ENCODE measurements at places on chromosomes 12 and 14. TPM values are rescaled to one million over a fixed set of nuclear protein-coding genes. Genes with fewer than 3 reads are reported as not detected.
A peak's percentile ranks its signal among the peaks of the same experiment; 100 is the strongest.

GALNT9 gene
- 83.6 TPM for total RNA-seq

FSCB gene
- total RNA-seq = 0.21 TPM

GRCh38 chr14:94079891-94080620 lies 946 bp downstream of the DDX24 start:
- DNase-seq = no peak

- no peak for DNase-seq
These were observed 267.3 kb downstream of the SNAPC1 start for GRCh38 chr14:62029569-62029924.

DNA sequence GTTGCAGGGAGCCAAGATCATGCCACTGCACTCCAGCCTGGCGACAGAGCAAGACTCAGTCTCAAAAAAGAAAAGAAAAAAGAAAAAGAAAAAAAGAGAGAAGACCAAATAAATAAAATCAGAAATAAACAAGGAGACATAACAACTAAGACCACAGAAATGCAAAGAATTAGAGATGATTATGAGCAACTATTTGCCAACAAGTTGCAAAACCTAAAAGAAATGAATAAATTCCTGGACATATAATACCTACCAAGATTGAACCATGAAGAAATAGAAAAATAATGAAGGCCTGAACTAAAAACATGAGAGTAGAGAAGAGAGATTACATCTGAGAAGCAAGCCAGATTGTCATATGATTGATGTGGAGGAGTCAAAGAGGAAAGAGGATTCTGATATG lies 17.6 kb upstream of the EPS8 start:
- DNase-seq = no peak

GRCh38 chr12:70398002-70398401 lies 31.9 kb downstream of the KCNMB4 start:
- no peak for DNase-seq

GRCh38 chr12:69130064-69130463 lies 109.3 kb upstream of the CPSF6 start:
- DNase-seq = no peak

- DNase-seq = no peak
These were observed 351.6 kb upstream of the TBX3 start for GRCh38 chr12:115035535-115036107.

DNA sequence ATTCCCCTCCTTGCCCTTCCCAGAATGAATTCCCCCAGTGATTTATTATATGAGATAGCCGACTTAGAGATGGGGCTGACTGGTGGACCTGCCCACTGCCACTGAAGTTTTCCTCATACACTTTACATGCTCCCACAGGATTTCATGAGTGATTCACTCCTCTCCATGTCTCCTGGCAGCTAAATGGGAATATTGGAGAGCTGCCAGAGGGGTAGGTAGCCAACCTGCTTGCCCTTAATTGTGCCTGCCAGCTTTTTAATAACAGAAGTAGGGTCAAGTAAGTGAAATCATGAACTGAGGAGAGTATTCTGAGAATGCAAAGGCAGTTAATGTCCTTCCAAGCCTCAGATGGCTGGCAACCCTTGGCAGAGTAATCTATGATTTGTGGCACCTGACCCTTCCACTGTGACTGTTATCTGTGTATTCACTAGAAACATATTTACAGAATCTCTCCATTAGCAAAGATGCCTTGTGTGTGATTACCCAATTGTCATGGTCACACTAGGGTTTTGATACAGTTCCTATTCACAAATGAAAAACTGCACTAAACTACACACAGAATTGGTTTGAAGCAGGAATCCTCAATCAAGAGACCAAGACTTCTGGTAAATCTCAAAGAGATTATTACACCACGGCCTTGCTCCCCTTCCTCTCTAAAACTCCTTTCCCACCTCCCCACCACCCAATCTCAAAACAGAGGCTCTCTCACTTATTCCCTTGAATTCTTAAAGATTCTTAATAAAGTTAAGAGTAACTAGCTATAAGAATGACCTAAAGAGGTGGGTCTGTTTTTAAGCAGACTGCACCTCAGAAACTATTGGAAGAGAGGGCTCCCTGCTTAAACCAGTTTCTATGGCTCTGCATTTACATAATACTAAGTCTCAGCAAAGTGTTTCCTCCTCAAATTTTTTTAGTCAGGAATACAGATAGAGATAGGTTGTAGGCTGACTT lies 17.2 kb downstream of the NKX2-1 start:
- DNase-seq = no peak

GRCh38 chr14:106652494-106652893 lies 1126.1 kb downstream of the TMEM121 start:
- DNase-seq = no peak

ERBB3 gene
- 87.3 TPM for total RNA-seq

DNA sequence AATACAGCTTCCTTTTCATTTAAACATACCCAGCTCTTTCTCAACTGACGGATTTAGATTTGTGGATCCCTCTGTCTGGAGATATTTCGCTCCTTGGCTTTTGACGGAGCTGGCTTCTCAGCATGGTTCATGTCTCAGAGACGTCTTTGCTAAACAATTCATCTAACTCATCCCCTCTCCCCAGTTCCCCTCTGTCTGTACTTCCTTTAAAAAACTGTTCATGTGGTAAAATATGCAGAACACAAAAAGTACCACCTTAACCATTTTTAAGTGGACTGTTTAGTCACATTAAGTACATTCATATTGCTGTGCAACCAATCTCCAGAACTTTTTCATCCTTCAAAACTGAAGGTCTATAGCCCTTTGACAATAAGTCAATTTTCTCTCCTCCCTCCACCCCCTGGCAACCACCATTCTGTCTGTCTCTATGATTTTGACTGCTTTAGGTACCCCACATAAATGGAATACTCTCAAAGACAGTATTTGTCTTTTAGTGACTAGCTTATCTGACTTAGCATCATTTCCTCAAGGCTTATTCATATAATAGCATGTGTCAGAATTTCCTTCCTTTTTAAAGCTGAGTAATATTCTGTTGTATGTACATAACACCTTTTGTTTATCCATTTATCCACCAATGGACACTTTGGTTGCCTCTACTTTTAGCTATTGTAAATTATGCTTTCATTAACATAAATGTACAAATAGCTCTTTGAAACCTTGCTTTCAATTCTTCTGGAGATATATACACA lies 399.8 kb upstream of the SOX5 start:
- no peak for DNase-seq

DNA sequence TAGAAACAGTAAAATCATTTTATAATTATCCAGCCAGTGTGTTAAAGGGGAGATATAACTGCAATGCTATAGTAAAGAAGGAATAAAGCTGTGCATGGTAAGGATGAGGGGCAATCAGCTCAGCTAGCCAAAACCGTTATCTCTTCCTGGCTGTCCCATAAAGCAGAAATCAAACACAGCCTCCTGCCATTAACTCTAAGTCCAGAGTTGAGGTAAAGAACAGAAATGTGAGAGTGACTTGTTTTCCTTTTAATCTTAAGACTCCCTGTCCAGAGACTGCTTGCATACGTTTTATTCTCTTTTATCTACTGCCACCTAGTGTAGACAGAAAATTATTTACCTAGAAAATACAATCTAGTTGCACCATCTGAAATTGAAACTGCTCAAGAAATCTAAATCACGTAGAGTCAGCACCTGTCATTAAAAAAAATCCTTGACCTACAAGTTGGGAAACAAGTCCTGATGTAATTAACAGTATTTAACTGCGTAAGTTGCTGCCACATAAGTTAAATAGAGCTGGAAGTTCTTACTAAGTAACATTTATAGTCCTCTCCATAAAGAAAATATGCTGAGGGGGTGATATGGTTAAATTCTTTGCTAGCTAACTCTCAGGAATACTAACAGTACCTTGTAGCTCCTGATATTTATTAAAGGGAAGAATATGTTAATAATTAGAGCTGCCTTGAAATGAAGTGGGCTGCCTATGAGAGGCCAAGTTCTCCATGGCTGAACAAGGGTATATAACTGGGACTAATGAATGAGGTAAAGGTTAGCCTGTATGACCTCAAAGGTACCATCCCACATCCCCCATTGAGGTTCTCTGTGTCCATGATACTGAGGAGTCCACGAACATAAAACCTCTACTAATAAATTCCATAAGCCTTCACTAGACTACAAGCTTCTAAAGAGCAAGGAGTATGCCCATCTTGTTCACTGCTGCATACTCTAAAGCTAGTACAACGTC lies 62.7 kb downstream of the GALNT4 start:
- DNase-seq = no peak

DNA sequence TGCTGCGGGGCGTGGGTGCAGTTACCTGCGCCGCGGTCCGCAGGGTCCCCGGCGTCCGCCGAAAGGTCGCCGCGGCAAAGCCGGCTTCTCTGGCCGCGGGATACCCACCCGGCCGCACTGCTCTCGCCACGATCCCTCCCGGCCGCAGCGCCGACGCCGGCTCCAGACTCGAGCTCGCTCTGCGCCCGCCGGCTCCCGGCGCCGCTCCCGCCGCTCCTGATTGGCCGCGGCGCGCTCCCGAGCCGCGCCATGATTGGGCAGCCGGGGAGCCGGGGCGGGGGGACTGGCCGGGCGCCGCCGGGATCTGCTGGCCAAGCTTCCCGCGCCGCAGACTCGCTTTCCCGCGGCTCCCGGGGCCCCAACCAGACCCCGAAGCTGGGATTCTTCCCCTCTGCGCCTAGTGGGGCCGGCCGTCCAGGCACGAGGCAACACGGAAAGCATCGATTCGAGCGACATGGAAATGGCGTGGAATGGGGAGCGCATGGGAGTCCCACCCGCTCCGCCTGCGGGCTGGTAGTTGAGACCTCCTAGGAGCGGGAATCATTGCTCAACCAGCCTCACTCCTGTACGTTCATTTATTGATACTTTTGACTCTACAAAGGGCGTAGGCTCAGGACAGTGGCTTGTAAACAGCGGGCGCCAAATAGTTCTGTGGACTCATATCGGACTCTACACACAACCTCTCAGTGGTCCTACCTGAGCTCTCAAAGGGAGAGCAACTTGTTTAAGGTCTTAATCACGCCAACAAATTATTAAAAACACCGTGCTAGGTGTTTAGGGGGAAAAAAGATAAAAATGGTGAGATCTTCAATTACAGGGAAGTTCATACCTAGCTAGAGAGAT lies 36.4 kb upstream of the STON2 start:
- DNase-seq = peak; percentile 46

- DNase-seq = no peak
These were observed 2.0 kb upstream of the SOS2 start for GRCh38 chr14:50233166-50233950.

DNA sequence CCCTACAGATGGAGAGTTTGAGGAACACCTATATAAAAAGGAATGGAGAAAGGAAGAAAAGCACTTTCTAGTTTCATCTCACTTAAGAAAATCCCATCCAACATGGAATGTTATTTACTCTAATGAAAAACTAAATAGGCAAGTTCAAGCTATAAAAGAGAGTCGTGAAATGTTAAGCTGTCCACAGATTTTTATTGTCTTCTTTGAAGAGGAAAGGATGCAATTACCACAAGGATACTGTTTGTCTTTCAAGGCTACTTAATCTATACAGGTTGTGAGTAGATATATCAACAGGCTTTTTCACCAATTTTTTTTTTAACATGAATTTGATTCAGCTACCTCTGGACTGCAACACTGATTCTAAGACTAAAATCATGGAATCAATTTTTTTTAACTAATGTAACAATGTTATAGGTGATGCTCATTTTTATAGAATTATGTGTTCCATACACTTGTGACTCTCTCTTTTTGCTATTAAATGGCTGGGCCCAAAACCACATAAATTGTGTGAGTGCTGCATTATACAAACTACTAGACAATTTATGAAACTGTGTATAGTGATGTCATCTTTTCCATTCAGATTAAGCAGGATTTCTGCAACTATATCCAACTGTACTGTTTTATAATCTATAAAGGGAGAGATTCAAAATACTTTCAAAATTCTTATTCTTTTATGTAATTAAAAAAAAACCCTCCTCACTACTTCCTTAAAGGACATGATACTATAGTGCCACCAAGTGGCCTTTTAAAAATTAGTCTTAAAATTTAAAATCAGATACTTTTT lies 26.8 kb upstream of the BMAL2 start:
- DNase-seq = no peak

GRCh38 chr12:46266382-46266791 lies 2.5 kb downstream of the SLC38A1 start:
- DNase-seq = no peak

WSB2 gene
- total RNA-seq = 134 TPM

PPFIA2 gene
- total RNA-seq = 154 TPM

TMEM132D gene
- total RNA-seq = 23.5 TPM

- DNase-seq = no peak
These were observed 249.7 kb upstream of the AVPR1A start for GRCh38 chr12:63400718-63401117.

DNA sequence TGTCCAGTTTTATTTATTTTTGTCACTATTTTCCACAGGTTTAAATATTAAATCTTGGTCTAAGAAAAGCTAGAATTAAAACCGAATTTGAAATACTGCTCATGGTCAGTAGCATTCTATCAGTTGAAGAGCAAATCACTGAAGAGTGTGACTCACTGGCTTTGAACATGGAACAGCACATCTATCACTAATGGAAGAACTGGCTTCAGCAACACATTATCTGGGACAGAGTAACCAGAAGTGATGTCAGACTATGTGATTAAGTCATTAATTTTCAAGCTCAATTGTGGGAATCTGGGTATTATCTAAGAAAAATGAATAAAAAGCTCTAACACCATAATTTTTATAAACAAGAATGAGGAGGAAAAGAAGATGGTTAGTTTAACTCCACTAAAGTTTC lies 527.5 kb downstream of the TMTC2 start:
- no peak for DNase-seq

FLVCR2 gene
- total RNA-seq = 2.0 TPM

GPD1 gene
- 10.5 TPM for total RNA-seq

RIPK3 gene
- 1.1 TPM for total RNA-seq

CCDC38 gene
- total RNA-seq = not detected

- DNase-seq = no peak
These were observed 4.9 kb upstream of the VASH1 start for GRCh38 chr14:76756371-76756750.

DNA sequence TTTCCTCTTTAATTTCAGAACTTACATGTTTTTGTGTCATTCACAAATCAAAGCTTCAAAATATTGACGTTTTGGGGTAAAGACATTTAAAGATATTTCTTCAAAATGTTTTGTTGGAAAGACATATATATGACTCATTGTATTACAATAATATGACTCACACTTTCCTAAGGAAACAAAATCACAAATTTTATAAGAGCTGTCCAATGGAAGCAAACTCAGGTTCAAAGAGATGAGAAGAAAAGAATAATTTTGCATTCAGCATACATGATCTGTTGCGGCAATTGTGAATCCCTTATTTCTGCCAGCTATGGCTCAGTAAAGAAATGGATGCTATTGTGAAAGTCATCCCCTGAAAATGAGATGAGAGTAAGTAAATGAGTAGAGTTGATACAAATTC lies 82.7 kb downstream of the GRIP1 start:
- DNase-seq = no peak

RHOJ gene
- total RNA-seq = 14.3 TPM
